ENCODE measurements at places on chromosomes 3 and 15. TPM values are rescaled to one million over a fixed set of nuclear protein-coding genes. Genes with fewer than 3 reads are reported as not detected.

Gene KCNMB2
- total RNA-seq: not detected

Gene C2CD4A
- 3.0 TPM for total RNA-seq

Gene LMLN
- 3.4 TPM for total RNA-seq

Gene GOLGA8S
- total RNA-seq: not detected

Gene A4GNT
- total RNA-seq: not detected

Gene RBP2
- total RNA-seq: not detected

Gene LRIG1
- total RNA-seq: 30.4 TPM

Gene ISLR2
- under 0.01 TPM for total RNA-seq

Gene IL17RD
- total RNA-seq: 7.7 TPM

Measured in nasal cavity respiratory epithelium epithelial cell of viscerocranial mucosa (primary cell).